ENCODE measurements at places on chromosomes 5 and 9. TPM values are rescaled to one million over a fixed set of nuclear protein-coding genes. Genes with fewer than 3 reads are reported as not detected.
A peak's percentile ranks its signal among the peaks of the same experiment; 100 is the strongest.

INSYN2B gene
- polyA plus RNA-seq, result 0.19 TPM

MYORG gene
- 19.7 TPM for polyA plus RNA-seq

- DNase-seq, result peak; percentile 84
These were observed 190.0 kb downstream of the FANCC start for GRCh38 chr9:95127249-95128176.

- no peak for DNase-seq
These were observed 126.7 kb downstream of the COL23A1 start for GRCh38 chr5:178463321-178464155.

DNA sequence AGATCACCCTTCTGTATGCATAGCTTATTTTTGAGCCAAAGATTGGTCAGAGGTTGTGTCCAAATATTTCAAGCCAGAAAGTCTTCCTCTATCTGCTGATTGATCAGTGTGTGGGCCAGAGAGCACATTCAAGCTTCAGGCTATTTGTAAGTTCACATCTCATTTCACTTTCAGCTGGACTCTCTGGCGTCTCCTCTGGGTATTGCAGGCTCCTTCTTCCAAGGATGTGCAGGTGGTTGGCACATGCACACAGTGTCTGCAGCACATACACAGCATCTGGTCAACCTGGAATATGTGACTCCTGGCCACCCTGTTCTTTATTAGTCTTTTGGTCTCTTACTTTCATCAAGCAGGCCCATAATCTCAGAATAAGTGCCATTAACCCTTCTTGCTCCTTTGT, 516.1 kb downstream of the ANXA1 start:
- DNase-seq, result no peak
